NCI-H524 (cell line): ENCODE measurements at places on chromosomes 5 and 9.

GRCh38 chr5:173733831-173734501 lies 117.5 kb upstream of the BOD1 start:
- no peak for DNase-seq

GRCh38 chr5:52985306-52985705 lies 3.8 kb upstream of the ITGA2 start:
- no peak for DNase-seq

DNA sequence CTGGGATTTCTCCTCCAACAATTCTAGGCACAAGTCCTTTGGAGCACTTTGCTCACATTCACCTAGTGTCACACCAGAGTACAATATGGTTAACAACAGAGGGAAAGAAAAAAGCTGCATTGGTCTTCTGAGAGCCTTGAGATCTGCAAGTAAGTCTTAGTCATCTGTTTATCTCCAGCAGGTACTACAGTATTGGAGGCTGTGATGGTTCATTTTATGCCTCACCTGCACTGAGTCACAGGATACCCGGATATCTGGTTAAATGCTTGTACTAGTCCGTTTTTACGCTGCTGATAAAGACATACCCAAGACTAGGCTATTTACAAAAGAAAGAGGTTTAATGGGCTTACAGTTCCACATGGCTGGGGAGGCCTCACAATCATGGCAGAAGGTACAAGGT lies 525.0 kb downstream of the NR2F1-AS1 start:
- no peak for DNase-seq

GRCh38 chr5:149546974-149547373 lies 4.3 kb downstream of the CSNK1A1 start:
- DNase-seq, result no peak

DNA sequence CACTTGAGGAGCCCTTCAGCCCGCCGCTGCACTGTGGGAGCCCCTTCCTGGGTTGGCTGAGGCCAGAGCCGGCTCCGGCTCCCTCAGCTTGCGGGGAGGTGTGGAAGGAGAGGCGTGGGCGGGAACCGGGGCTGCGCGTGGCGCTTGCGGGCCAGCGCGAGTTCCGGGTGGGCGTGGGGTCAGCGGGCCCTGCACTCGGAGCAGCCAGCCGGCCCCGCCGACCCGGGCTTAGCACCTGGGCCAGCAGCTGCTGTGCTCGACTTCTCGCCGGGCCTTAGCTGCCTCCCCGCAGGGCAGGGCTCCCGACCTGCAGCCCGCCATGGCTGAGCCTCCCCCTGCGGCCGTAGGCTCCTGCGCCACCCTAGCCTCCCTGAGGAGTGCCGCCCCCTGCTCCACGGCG lies 6.2 kb upstream of the SHB start:
- DNase-seq, result no peak

DNA sequence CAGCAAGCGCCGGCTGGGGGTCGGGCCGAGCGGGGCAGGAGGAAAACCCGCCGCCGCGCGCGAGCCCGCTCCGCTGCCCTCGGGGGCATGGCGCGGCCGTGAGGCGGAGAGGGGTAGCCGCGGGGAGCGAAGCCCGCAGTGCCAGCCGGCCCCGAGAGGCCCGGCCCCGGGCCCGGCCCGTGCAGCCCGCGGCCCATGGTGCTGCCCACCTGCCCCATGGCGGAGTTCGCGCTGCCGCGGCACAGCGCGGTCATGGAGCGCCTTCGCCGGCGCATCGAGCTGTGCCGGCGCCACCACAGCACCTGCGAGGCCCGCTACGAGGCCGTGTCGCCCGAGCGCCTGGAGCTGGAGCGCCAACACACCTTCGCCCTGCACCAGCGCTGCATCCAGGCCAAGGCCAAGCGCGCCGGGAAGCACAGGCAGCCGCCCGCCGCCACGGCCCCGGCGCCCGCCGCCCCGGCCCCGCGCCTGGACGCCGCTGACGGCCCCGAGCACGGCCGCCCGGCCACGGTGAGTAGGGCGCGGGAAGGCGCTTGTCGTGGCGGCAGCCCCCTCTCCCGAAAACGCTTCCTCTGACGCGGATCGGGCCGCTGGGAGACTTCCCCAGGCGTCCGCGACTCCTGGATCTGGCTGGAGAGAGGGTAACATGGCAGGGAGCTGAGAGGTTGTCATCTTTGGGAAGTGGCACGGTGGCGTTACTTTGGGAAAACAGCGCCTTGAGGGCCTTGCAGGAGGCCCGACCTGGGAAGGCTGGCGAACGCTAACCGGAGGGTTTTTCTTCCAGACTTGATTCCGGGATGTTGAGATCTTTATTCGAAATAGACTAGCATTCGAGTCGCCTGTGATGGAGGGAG lies 523 bp downstream of the MAML1 start:
- peak; percentile 22 for DNase-seq

DNA sequence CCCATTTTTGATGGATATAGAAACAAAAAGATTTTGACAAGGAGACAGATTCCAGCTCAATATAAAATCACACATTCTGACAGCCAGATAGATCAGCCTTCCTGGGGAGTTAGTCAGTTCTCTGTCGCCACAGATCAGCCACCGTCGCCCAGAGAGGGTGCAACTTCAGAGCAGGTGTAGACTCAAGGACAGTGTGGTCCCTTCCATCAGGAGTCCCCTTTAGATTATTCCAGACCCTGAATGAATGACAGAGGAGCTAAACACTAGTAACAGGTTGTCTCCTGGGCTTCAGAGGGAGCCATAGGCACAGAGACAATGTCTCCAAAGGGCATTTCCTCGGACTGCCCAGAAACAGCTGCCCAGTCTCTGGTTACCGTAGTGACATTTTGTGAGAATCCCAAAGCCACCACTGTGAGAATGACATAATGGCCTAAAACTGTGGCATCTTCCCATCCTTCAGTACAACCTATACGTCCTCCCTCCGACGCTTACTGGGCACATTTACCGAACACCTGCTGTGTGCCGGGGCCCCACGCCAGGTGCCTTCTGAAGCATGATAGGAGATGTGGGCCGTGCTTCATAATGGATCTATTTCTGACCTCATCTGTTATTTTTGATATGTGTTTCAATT lies 47.4 kb upstream of the SLC2A8 start:
- DNase-seq, result no peak

- no peak for DNase-seq
These were observed 33.9 kb downstream of the NR4A3 start for GRCh38 chr9:99855467-99856176.

- peak; percentile 33 for DNase-seq
These were observed 147.9 kb downstream of the MACROH2A1 start for GRCh38 chr5:135251093-135251492.

DNA sequence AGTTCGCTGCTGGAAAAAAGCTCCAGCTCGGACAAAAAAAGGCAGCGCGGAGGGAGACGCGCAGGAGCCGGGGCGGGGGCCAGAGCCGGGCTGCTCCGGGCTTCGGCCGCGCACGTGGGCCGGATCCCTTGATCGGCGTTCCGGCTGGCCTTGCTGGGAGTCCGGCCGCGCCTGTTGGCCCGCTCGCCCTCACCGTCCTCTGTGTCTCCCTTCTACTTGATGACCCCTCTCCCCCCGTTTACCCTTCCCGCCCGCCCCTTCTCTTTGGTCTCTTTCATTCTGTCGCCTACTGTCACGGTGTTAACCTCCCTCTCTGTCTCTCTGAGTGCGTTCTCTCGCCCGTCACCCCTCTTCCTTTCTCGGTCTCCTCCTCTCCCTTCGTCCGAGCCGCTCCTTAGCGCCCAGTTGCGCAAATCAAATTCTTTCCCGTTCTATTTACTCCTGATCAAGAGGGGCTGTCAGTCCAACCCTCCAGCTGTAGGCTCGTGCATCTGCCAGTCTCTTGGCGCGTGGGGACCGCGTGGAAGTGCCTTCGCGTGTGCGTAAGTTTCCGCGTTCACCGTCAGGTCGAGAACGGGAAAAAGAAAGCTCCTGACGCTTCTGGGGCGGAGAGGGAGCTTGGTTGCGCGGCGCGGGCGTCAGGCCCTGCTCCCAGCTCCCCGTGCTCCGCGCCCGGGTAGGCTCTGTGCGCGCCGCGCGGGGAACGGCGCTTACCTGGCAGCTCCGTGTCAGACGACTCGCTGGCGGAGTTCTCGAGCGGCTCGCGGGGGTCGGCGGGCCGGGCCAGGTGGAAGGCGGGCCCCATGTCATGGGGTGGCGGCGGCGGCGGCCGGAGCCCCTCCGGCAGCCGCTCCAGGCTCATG lies 798 bp downstream of the PITX1 start:
- DNase-seq, result no peak

GRCh38 chr5:90575712-90576111 lies 17.1 kb downstream of the ADGRV1 start:
- no peak for DNase-seq

DNA sequence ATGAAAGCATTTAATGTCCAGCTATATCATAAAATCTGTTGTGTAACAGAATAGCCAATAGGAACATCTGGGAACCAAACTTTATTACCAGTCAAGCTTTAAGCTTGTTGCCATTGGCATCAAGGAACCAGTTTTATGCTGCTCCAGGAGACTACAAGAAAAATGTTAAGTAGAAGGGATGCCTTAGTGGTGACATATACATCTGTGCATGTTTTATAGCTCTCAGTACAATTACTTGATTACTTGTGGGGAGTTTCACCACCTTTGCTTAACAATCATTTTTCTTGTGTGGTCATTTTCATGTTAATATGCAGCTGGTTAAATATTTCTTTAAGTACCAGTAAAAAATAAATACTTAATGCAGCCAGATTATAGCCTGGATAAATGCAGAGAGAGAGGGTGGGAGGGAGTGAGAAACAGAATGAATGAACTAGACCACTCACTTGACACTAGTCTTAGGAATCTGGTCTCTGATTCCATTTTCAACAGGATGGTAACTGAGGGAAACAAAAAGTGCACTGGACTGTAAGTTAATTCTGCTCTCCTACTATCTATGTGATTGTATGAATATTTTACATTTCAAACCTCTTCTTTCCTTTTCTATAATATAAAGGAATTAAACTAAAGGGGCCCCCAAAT lies 35.7 kb upstream of the LURAP1L start:
- DNase-seq, result peak; percentile 55

DNA sequence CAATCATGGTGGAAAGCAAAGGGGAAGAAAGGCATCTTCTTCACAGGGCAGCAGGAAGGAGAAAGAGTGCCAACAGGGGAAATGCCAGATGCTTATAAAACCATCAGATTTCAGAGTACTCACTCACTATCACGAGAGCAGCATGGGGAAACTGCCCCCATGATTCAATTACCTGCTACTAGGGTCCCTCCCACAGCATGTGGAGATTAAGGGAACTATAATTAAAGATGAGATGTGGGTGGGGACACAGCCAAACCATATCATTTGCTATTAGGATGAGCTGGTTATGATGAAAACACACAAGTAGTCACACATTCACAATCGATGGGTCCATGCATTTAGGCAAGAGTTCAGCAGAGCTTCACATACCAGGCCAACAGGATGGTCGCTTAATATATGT lies 469.0 kb downstream of the PDE4D start:
- no peak for DNase-seq

DNA sequence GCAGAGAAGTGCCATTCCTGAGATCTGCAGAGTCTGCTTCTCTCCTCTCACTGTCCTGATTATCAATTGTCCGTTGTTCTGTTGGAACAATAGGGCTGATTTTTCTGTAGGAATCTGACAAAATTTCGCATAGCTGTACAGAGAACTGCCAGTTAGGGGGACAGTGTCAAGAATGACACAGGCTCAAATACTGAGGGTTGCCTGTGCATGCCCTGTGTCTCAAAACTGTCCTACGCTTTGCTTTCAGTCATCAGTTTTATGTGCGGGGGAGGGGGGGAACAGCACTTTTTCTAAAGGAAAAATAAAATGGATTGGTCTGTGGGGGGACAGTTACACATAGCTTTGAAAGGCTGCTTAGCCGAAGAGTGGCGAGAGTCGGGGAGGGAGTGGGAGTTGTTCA lies 248.6 kb downstream of the PDZD2 start:
- no peak for DNase-seq

- no peak for DNase-seq
These were observed 144.4 kb downstream of the RMI1 start for GRCh38 chr9:84125046-84125445.

- DNase-seq, result no peak
These were observed 37.1 kb downstream of the BNC2 start for GRCh38 chr9:16833296-16833835.

DNA sequence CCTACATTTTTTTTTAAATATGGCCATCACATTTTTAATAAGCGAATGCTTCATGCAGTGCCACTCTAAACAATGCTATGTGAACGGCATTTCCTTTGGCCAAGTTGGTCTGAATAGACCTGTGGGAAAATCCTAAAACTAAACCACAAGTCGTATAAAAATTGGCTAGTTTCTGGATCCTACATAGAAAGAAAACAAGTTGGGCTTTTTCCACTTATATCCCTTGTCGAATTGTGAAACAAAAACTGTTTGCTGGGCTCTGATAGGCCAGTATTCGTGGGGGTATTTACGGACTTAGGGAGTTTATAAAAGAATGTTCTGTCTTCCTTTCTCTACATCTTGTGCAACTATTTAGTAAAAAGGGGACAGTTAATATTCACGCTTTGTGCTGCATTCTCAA lies 153.1 kb upstream of the KLF9 start:
- no peak for DNase-seq
